Right lobe of liver (tissue), 6 donors: ENCODE measurements at places on chromosomes 1 and 21.

DNA sequence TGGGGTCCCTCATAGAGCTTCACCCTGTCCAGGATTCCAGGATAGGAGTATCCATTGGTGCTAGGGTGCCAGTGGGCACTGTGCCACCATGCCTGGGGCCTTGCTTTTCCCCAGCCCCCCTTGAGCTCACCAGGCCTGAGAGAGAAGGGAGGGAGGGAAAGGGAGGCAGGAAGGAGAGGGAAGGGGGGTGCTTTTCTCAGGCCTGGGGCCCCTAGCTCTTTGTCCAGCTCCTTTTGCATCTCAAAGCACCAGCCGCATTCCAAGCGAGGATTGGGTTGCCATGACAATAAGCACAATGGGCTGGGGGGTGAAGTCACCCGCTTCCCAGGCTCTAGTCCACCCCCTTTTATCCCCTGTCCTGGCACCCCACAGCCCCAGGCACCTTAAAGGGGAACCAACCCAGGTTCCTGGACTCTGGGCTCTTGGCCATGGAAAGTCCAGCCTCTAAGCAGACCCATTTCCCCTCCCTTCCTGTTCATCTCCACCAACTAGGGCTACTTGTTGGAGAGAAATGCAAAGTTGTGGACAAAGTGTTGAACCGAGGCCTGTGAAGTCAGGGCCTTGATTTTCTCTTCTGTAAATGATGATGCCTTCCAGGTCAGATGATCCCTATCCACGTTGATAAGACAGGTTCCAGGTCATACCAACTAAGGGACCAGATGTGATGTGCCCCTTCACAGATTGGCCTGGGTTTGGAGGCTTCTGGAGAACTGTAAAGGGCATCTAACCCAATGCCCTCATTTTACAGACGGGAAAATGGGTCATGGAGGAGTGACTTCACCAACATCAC, 11.4 kb downstream of the THBS3 start:
- no peaks in the 10 kb centered on the region for H3K27me3 ChIP-seq
- no peaks in the 10 kb centered on the region for H3K36me3 ChIP-seq

GRCh38 chr1:119573886-119574285, 66.9 kb downstream of the HSD3B1 start:
- DNase-seq, result no peak
- no peaks in the 10 kb centered on the region for H3K36me3 ChIP-seq
- no peak overlapping the region for H3K4me3 ChIP-seq
- no peaks in the 10 kb centered on the region for H3K27me3 ChIP-seq
- no peak overlapping the region for H3K27ac ChIP-seq
- no peaks in the 10 kb centered on the region for H3K4me1 ChIP-seq

DNA sequence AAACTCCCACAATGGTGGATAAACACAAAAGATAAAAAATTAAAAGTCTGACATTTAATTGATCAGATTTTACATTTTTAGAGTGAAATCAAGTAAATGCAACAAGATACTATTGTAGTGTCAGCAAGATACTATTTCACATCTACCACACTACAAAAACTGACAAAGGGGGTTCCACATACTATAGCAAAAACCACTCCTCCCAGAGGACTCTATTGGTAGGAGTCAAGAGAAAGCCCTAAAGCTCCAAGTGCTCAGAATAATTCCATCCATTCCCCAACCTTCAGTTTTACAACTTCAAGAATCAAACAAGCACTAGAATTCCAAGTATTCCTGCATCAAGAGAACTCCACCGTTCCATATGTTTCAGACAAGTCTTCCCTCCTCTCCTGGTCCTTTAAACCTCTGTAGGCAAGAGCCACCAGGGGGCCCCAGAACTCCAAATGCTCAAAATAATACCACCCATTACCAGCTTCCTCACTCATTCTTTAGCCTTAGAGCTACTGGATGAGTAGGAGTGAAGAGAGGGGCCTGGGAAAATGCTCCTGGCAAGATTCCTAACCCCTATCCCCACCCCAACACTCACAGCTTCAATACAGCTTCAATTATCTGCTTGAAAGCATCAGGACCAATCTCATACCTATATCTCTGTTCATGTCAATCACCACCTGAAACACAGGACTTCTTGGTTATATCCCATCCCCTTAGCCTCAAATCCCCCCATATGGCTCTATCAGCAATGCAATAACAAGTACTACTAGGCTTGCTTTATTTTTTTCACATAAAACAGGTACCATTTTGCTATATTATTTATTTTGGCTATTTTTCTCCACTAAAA, 9.9 kb downstream of the TOR1AIP2 start:
- H3K27me3 ChIP-seq, result no peaks in the 10 kb centered on the region
- H3K4me3 ChIP-seq, result no peak overlapping the region

DNA sequence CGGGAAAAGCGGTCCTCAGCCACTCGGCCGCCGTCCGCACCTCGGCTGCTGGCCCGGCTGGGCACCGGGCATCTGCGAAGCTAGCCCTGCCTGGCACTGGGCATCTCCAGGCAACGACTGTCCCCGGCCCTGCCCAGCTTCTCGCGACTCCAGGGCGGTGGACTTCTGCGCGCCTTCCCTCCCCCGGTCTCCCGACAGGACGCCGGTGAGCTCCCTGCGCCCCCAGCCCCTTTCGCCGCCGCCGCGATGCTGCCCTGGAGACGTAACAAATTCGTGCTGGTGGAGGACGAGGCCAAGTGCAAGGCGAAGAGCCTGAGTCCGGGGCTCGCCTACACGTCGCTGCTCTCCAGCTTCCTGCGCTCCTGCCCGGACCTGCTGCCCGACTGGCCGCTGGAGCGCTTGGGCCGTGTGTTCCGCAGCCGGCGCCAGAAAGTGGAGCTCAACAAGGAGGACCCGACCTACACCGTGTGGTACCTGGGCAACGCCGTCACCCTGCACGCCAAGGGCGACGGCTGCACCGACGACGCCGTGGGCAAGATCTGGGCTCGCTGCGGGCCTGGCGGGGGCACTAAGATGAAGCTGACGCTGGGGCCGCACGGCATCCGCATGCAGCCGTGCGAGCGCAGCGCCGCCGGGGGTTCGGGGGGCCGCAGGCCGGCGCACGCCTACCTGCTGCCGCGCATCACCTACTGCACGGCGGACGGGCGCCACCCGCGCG, 514 bp downstream of the FAM43B start:
- DNase-seq, result no peak
- no peaks in the 10 kb centered on the region for H3K27me3 ChIP-seq
- no peak overlapping the region for H3K27ac ChIP-seq
- no peaks in the 10 kb centered on the region for H3K36me3 ChIP-seq
- no peak overlapping the region for H3K4me3 ChIP-seq

DNA sequence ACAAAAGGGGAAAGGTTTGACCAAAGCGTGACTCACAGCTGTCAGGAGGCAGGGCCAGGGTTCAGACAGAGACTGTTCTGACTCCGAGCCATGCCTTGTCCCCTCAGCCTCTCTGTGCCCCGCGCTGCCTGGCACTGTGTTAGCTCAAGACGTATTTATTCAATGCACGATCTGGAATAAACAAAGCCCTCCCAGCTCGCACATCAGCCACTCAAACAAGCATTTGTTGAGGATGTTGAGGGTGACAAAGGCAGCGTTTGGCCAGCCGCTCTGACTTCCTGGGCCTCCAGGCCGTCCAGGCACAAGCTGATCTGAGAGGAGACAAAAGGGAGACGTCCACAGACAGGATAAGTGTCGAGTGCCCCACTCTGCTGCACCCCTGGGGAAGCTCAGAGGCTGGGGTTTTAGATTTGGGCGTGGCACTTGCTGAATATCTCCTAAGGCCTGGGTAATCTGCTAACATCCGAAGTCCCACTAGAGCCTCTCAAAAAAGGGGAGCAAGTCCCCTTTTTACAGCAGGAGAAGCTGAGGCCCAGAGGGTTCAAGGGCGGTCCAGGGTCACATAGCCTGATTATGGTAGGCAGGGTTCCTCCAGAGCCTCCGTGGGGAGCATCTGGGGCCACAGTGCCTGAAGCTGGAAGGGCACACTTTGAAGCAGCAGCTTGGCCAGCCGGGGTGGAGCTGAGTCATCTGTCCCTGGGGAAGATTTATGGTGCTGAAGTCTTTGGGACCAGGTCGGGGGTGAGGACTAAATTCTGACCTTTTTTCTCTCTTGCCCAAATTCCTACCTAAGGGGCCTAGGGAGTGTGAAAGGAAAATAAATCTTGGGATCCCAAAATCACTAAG, 95.9 kb downstream of the SPSB1 start:
- no peak overlapping the region for H3K27ac ChIP-seq
- H3K36me3 ChIP-seq, result no peaks in the 10 kb centered on the region
- no peaks in the 10 kb centered on the region for H3K4me1 ChIP-seq
- H3K27me3 ChIP-seq, result no peaks in the 10 kb centered on the region
